NCI-H1436 (cell line): ENCODE measurements at places on chromosomes 16 and 17.

GRCh38 chr16:56980792-56981724 lies 8.3 kb upstream of the NLRC5 start:
- peak; percentile 59 for DNase-seq

- DNase-seq = no peak
These were observed 27.8 kb upstream of the MEIOC start for GRCh38 chr17:44628243-44629188.

DNA sequence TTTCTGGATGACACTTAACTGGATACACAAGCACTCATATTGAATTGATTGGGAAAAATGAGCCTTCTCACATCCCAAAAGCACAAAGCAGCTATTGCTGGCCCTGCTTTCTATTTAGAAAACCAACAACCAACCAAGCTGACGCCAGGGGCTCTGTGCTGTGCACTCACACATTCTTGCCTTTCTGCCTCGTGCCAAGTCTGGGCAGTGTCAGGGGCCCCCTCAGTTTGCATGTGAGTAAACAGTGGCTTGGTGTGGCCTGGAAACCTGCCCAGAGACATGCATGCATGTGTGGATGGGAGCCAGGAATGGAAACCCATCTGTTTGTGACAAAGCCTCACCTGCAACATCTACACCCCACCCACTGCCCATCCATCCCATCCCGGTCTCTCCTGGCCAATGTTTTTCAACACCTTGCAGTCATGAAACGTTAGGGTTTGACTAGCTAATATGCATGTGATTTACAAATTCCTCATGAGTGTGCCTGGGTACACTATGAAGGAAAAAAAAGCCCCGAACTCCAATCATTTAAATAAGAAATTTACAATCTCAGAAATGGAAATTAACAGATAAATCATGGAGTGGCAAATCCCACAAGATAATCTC lies 20.4 kb downstream of the MIEF2 start:
- DNase-seq = no peak

GRCh38 chr17:68606451-68607307 lies 5.5 kb upstream of the FAM20A start:
- DNase-seq = no peak

DNA sequence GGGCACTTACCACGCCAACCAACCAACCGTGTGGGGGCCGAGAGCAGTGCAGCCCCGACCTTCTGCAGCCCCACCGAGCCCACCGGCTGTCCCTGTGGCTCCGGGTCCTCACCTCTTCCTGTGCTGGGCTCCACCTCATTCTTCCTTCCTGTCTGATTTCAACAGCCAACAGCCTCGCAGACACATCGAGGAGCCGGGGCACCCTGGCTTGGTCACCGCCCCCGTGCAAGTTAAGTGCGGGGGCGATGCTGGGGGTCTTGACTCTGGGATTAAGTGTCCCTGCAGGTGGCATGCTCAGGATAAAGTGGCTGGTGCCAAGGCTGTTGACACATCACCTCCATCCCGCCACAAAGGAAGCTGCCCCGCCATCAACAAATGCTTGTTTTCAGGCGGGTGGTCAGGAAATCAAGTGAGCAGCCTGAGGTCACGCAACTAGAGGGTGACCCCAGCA lies at the start of gene NLRC3:
NLRC3 (minus strand) TSS at position 102 of the 451 bp plus-strand sequence. CDS start 12,367 bp downstream, outside the sequence.
- DNase-seq = no peak

GRCh38 chr16:73064212-73064993 lies 16.5 kb upstream of the ZFHX3 start:
- DNase-seq = no peak

DNA sequence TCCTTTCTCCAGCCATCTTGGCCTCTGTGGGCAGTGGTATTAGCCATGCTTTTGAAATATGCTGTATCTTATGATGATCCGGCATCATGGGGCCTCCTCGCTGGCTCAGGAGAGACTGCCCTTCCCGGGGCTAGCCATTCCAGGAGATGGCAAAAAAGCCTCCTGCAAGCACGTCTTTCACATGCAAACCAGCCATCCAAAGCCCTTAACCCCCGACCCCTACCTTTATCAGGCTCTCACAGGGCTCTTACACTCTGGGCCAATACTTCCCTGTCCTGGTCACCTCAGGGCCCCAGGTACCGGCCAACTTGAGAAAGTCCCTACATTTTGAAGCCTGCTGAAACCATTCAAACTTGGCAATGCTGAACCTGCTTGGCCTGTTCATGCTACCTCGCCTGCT lies 36.4 kb downstream of the MYH13 start:
- DNase-seq = no peak

DNA sequence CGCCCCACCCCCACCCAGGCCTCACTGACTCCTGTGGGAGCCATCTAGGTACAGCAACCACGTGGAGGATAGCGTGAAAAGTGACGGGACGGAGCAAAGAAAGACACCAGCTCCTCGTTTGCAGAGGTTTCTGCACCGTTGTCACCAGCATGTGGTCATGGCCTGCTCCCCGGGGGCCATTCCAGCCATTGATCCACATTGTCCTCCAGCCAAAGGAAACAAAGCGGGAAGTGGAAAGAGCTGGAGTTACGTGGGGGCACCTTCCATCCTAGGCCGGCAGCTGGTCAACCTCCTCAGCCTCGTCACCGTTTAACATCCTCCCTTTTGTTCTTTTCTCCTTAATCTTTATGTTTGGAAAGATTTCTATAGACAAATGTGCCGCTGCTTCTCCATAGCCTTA lies 153.7 kb downstream of the RPTOR start:
- DNase-seq = no peak

GRCh38 chr17:7238420-7239090 lies 702 bp downstream of the PHF23 start:
- no peak for DNase-seq

GRCh38 chr17:28975646-28976045 lies 24.3 kb upstream of the PHF12 start:
- no peak for DNase-seq

GRCh38 chr17:11278186-11278991 lies 37.4 kb downstream of the SHISA6 start:
- DNase-seq = no peak

GRCh38 chr17:74839990-74840852 lies 19.5 kb downstream of the GRIN2C start:
- no peak for DNase-seq

GRCh38 chr17:5598457-5598856 lies 14.1 kb upstream of the NLRP1 start:
- DNase-seq = no peak

- DNase-seq = no peak
These were observed 656 bp upstream of the KCTD13 start for GRCh38 chr16:29926711-29927052.
